Stimulated activated CD8-positive, alpha-beta memory T cell treated with anti-CD3 and anti-CD28 coated beads, Interleukin-15, amount 100 ng/mL, for 24 hours (primary cell): ENCODE measurements at places on chromosomes 16 and 17.

GRCh38 chr17:17904166-17905035 lies 67.6 kb upstream of the SREBF1 start:
- DNase-seq = no peak

DNA sequence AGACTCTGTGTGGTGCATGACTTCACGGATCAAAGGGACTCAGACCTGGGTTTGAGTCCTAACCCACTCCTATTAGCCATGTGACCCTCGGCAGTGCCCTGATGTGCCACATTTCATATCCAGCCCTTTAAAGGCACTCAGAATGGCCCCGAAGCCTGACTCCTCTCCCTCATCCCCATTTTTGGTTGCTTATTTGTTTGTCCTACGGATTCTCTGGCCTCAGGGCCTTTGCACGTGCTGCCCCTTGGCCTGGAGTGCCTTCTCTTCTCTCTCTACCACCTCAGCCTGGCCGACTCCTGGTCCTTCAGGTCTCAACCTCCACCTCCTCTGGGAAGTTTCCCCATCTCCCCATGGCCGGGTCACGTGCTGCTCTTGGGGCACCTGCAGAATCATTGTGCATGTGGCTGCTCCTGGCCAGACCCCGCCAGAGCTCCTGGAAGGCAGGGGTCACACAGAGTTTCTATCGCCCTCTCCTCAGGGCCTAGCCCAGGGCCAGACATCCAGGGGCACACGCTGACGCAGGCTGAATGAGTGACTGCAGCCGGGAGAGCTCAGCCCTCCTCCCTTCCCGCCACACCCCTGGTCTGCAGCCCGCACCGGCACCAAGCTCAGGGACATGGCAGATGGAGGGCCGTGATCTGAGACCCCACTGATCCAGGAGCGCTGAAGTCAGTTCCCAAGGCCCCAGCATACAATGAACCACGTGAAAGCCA lies 22.0 kb upstream of the CIBAR2 start:
- DNase-seq = no peak

DNA sequence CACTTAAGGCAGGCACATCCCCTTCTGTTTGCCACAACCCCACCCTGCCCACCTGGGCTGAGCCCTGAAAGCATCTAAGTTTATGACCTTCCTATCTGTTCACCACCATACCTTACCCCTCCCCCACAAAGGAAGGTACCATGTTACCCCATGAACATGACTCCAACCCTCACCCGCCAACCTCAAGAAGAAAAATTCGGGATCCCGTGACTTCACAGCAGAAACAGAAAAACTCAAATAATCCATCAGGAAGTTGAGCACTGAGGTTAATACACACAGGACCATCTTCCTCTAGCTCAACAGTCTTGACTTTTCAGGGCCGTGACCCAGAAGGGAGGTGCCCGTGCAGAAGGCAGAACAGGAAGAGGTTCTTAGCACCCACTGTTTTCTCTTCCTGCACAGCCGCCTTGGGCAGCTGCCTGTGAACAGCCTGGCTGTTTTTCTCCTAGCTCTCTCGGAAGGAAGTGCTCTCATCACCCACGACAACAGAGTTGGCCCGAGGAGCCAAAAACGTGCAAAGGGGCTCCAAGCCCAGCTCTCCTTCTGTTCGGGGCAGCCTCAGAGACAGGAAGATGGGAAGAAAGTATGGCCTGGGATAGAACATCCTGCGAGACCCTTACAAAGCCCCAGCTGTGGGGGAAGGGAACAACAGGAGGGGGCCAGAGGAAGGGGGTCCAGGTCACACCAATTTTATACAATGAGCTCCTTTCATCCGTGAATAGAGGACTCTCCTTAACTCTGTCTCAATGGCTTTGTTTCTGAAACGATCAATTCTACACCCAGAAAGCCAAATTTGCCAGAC lies 101.1 kb downstream of the XYLT1 start:
- DNase-seq = no peak

GRCh38 chr17:38701504-38702165 lies 3.4 kb upstream of the MLLT6 start:
- DNase-seq = no peak

DNA sequence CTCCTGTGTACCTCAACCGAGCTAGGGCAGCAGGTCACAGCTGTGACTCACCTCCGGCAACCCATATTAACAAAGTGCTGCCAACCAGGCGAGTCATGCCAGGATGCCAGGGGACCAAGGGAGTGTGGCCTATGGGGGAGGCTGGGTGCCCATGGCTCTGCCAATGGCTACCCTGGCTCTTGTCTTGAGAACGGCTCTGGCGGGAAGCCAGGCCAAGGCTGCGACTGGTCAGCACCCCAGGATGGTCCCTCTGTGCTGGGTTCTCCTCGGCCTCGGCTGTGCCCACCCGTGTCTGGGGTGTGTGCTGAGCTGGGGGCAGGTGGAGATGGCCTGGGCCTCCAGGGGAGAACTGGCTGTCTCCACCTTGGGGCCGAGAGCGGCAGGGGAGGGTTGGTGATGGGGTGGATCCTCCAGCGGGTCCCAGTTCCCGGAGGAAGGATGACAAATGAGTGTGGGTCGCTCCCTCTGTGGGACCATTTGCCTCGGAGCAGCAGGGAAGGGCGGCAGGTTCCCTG lies 75.8 kb downstream of the MRC2 start:
- no peak for DNase-seq

GRCh38 chr16:31080756-31081419 lies 6.7 kb downstream of the ZNF646 start:
- DNase-seq = no peak

DNA sequence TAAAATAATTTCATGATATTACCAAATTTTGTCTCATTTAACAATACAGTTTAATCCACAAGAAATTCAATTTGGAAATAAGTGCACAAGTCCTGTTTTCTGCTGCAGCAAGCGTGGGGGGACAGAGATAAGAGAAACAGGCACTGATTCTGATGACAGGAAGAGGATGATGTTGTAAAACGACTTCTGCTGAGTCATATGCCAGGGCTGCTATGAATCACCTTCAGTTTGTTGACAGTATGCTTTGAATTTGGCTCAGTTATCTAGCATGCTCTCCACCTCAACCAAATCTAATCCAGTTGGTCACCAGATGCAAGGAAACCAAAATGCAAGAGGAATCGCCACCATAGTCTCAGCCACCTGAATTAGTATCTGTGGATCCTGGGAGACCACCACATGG lies 244.1 kb upstream of the MON1B start:
- DNase-seq = no peak

GRCh38 chr16:53881371-53881770 lies 177.4 kb downstream of the FTO start:
- DNase-seq = no peak

DNA sequence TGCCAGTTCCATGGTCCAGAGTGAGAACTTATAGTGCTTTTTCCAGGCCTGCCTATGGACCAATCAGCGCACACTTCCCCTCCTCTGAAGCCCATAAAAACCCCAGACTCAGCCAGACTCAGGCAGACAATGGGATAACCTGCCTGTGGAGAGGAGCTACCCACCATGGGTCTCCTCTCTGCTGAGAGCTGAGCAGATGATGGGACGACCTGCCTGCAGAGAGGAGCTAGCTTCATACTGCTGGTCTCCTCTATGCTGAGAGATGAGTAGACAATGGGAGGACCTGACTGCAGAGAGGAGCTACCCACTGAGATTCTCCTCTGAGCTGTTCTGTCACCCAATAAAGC lies 144.7 kb downstream of the MYO1D start:
- no peak for DNase-seq

- no peak for DNase-seq
Observed at GRCh38 chr16:1355591-1355990, 3.9 kb downstream of the GNPTG start.

- no peak for DNase-seq
Observed at GRCh38 chr17:44022246-44022645, 7.5 kb upstream of the TMEM101 start.

- no peak for DNase-seq
Observed at GRCh38 chr16:11274964-11275363, 1.3 kb downstream of the PRM2 start.
